ENCODE measurements at places on chromosomes 7 and 10.

GRCh38 chr10:73887294-73888039 is 13.1 kb upstream of the CAMK2G start:
- peak; percentile 85 for DNase-seq

DNA sequence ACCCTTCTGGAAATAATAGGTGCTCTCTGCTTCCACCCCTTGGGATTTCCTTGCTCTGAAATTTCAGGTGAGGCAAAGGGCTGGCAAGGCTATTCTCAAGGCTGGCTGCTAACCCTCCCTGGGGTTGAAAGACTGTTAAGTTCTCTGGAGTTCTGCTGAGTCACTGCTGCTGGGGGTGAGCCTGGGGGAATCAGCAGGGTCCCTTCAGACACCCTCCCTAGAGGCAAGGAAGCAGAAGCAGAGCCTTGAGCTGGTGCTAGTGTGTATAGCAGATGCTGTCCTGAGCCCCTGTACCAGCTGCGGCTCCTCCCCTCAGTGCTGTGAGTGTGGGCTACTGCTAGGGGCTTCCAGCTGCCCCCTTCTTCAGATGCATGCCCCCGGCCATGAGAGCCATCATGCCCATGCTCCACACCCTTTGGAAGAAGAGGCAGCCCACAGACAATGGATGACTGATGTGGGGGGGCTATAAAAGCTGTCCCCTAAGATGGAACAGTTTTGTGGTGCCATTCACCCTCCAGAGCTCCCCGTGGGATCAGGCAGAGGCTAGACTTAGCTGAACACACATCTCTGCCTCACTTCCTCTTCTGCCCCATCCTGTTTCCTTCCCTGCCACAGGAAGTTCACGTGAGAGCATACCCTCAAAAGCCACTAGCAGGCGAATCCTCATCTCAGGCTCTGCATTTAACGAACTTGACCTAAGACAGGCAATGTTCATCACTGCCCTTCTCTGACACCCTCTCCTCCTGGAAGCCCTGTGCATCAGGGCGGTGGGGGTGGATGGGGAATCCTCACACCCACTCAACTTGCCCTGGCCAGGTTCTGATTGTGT is 91.8 kb downstream of the SH3PXD2A start:
- no peak for DNase-seq

DNA sequence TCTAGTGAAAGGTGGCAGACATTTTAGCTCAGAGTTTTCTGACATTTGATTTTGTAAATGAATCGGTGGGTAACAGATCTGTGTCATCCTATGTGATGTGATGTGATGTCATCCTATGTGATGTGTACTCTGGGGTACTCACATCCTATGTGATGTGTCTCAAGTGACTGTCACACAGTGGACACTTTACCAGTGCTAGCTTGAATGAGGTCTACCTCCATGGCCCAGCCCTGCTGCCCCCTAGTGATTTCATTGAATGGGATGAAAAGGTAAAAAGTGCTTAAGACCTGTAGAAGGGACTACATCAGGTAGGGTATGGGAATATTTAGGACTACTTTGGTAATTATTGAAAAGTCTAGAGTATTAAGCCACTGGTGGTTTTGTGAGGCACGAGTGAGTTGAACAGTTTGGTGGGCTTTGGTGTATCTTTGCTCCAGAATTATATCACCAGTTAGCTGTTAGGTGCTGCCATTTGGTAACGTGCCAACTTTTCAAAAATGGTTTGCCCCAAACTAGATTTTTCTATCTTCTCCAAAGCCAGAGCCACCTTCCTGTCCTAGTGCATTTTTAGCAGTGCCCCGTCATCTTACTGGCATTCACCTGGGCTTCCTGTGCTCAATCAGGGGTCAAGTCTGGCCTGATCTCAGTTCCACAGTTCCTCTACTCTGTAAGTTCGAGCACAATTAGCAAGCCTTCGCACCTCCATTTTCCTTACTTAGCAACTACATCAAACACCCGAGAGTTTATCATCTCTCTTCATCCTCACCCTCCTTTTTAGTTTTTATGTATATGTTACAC is 9.7 kb downstream of the EIF4H start:
- DNase-seq = no peak

GRCh38 chr10:61023053-61023452 is 79.1 kb upstream of the RHOBTB1 start:
- DNase-seq = no peak

DNA sequence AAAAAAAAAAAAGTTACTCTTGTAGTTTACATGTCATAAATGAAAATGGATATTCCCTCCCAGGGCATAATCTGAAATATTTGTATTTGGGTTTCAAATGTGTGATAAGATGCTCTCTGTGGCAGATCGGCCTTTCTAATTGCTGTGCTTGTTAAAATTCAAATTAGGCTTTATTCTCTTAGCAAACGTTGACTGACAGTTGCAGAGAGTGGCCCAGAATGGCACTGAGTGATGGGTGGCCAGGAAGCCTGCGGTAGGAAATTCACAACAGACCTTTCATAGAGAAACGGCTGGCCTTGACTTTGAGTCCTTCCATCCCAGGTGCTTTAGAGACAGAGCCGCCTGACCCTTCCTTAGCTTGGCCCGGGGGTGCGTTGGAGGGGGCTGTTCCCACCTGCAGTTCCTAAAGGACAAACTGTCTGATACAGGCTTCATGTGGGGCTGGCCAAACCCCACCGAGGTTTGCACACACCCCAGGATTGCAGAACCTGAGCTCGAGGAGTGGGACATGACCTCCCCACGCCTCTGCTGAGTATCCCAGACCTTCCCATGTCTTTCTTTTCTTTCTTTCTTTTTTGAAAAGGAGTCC is 152.7 kb downstream of the CUX1 start:
- no peak for DNase-seq

DNA sequence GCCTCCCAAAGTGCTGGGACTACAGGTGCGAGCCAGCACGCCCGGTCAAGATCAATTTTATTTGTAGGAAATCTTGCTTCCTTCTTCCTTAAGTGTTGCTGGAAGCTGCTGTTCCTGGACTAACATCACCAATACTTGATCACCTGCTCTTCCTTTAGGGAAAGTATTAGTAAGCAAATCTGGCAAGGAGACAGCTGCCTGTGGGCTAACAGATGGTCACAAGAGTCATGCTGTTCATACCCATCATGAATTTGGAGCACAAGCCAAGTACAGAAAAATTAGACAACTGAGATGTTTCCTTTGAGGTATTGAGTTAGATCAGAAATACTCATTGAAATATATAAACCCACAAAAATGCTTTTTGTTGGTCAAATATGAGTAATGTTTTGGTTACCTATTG is 27.9 kb downstream of the BAIAP2L1 start:
- peak; percentile 56 for DNase-seq

DNA sequence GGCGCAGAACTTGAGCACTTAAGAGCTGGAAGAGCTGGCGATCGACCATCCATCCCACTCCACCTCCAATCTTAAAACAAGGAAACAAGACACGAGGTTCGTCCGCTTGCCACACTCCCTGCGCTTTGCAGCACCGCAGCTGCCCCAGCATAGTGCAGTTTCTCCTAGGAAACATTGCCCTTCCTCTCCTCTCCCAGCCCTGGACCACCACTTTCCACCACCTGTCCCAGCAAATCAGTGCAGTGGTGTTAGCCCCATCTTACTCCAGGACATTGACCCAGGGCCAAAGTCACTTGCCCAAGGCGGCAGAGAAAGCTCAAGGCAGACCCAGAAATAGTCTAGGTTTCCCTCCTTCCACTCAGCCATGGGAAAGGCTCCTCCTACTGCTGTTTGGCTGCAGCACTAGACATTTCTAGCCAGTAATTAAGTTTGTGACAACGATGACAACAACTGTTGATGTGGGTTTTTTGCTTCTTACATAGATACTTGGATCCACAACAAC is 1.5 kb upstream of the PARD3 start:
- DNase-seq = peak; percentile 47

- peak; percentile 31 for DNase-seq
Observed at GRCh38 chr7:18320971-18321567, 174.5 kb upstream of the HDAC9 start.

DNA sequence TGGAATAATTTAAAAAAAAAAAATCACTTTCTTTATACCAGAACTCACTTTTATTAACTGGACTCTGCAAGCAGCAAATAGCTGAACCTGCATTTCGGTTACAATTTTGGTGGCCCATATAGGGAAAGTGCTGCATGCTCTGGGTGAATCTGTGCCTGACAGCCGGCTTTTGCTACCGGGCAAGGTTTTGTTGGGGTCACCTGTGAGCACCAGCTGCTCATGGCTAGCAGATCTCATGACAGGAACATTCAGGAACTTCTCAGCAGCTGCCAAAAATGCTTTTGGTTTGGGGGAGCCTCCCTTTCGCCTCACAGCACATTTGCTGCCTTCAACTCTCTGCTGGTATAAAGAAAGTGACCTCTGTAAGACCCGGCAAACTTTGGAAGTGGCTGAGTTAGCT is 13.2 kb upstream of the CREB3L2 start:
- DNase-seq = no peak

GRCh38 chr10:72846238-72846637 is 47.3 kb upstream of the OIT3 start:
- DNase-seq = peak; percentile 43

- DNase-seq = no peak
Observed at GRCh38 chr10:123428391-123428790, 237.8 kb upstream of the GPR26 start.

DNA sequence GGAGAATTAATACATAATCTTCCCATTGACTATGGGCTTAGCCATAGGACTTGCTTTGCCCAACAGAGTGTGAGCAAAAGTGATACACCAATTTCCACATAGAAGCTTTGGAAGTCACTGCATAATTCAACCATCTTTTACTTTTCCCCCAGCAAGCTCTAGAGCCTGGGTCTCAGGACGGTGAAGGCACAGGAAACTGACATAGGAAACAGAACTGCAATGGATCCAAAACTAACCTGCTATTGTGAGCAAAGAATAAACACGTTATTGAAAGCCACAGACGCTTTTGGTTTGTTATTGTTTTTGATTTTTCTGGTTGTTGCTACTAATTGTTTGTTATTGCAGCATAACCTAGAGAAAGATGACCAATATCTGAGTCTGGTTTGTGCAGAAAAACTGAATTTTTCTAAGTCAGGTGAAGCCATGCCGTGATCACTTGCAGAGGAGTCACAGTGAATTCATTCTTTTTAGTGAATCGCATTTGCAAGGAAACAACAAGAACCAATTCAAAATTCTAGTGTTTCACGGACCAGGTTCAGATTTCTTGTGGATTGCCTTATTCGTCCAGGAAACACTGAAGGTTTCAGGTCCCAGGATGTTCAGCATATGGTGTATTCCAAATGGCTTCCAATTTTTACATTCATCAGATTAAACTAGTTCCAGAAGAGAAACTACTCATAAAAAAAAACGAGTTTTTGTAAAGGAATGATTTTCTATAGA is 52.8 kb downstream of the CUBN start:
- no peak for DNase-seq

GRCh38 chr10:77034795-77035194 is 602.8 kb downstream of the KCNMA1 start:
- DNase-seq = no peak

DNA sequence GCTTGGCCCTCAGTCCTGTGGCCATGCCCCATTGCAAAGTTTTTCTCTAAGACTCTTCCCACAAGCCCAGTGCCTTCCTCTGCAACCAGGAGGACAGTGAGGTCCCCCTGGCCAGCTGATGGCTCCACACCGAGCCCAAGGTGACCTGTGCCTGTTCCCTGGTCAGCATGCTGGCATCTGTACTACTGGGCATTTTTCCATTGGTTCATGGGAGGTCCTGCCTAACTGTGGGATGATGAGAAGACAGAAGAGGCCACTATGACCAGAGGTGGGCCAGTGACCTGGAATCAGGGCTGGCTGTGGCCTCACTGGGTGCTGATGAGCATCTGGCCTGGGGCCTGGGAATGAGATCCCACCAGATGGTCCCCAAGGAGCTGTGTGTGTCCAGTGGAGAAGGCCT is 20.2 kb downstream of the CALML3 start:
- DNase-seq = no peak

- DNase-seq = no peak
Observed at GRCh38 chr7:139118805-139119485, 9.4 kb upstream of the ZC3HAV1 start.

GRCh38 chr10:16788125-16788524 is 29.1 kb downstream of the RSU1 start:
- no peak for DNase-seq

- DNase-seq = peak; percentile 29
Observed at GRCh38 chr7:99631295-99632109, 14.8 kb downstream of the ZSCAN25 start.

GRCh38 chr10:2908851-2909630 is 158.3 kb upstream of the PFKP start:
- DNase-seq = no peak

DNA sequence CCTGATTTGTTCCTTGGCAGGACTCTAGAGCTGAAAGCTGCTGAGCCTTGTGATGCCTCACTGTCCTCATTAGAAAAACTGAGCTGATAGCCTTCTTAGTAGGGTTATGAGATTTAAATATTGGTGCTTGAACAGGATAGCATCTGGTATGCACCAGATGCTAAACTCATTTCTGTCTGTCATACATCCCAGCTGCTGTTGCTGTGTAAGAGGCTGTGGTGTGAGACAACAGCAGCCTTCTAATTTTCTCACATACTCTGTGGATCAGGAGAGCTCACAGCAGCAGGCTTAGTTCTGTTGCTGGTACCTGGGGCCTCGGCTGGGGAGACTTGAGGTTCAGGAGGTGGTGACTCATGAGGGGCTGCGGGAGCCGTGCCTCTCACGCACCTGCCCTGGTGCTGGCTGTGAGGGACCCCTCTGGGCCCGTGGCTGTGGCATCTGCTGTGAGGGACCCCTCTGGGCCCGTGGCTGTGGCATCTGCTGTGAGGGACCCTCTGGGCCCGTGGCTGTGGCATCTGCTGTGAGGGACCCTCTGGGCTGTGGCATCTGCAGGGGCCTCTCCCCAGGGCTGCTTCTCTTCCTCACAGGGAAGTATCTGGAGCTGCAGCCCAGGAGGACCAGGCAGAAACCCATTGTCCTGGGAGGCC is 12.5 kb downstream of the DYNC2I1 start:
- no peak for DNase-seq

DNA sequence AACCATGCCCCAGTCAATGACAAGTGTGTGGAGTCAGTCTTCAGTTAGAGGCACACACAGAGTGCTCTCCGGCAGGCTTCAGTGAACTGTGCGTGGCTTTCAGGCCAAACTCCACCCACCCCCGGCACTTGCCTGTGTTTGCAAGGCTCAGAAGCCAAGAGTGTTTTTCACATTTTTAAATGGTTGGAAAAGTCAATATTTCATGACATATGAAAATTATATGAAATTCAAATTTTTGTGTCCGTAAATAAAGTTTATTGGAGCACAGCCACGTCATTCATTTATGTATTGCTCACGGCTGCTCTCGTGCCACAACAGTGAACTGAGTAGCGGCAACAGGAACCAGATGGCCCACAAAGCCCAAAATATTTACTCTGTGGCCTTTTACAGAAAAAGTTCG is 104.7 kb downstream of the SFMBT2 start:
- no peak for DNase-seq

- peak; percentile 60 for DNase-seq
Observed at GRCh38 chr7:112495810-112496462, 15.1 kb downstream of the LSMEM1 start.

DNA sequence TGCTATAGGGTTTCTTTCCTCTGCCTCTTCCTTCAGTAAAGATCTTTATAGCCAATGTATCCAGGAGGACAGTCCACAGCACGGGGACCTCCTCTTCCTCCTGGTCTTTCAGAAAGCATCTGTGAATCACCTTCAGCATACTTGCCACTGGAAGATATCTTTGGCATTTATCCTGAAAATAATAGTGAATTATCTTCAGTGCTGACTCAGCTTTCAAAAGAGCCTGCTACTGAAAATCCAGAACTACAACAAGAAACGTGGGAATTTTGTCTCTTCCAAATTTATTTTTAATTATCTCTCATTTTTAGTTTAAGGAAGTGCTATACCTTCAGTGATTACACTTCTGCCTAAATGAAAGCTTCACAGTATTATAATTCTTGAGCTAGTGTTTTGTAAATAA is 7.6 kb upstream of the UNC5B start:
- DNase-seq = no peak

All from AG20443 (cell line).